Kasumi-1 (cell line): ENCODE measurements at places on chromosomes 3 and 15.

- DNase-seq: no peak
Observed at GRCh38 chr15:63595065-63595464, 2.1 kb upstream of the FBXL22 start.

- no peak for DNase-seq
Observed at GRCh38 chr15:87710406-87710805, 546.1 kb downstream of the NTRK3 start.

DNA sequence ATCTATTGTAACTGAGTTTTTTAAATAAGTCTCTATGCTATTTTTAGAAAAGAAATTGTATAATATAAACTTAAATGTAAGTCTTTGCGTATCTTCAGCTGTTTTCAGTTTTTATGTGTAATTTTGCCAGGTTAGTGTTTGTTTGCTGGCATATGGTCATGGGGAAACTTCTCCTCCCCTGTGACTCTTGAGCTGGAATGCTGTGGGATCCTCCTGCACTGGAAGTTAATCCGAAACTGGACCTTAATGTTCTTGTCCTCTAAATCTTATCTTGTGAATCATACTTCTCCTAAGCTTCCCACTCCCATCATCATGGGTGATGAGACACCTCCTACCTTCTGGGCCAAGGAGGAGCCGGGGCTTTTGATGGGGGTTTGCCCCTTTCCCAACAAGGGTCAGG, 52.4 kb upstream of the CHST2 start:
- no peak for DNase-seq

DNA sequence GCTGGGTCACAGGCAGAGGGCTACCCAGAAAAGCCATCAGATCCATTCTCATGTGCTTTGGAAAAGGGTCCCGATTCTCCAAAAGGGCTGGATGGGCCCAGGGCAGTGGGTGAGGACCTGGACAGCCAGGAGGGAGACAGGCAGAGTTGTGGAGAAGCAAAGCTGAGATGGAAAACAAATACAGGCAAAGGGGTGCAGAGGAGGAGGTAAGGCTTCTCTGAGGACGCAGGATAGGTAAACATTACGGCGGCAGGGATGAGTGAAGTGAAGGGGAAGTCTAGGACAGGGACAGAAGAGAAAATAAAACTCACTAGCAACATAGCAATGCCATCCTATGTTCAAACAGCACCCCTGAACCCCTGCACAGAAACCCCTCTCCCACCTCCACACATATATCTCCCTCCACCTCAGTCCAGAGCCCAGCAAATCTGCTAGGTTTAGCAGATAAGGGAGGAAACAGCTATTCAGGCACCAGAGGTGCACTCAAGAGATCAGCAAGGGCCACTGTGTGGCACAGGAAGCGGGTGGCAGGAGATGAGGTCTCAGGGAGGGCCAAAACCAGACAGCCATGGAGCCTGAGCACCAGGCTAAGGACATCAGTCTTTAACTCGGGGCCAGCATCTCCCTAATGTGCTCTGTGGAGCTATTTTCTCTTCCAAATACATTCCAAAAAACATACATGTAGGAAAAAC, 51.3 kb downstream of the HOMER2 start:
- DNase-seq: no peak

DNA sequence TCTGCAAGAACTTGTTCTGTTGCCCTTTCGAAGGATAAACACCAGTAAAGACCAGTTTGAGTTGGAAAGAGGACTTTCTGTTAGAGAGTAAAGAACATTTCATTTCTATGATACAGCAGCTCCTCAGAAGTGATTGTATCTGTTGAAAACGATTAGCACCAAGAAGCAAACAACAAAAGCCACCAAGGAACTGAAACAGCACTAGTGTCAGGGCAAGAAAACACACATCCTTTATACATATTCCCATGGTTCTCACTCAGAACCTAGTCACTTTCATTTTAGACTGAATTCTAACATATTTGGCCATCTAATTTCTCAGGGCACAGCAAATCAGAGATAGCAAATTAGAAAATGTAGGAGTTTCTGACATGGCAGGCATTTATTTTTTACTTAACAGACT, 116.1 kb downstream of the ATP1B3 start:
- DNase-seq: no peak

DNA sequence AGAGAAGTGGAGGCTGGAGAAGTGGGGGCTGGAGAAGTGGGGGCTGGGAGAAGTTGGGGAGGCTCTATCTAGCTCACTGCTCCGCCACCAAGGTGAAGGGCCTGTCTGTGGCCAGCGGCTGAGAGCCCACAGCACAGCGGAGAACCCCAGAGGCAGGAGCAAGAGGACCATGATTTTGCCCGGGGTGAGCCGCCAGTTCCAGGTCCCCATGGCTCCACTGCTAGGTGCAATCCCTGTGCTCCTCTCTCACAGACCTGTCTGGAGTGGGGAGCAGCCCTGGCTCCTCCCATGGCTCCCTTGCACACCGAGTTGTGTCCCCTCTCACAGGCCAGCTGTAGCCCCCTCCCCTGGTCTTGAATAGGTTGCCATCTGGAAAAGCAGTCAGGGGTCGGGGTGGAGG, 4.7 kb upstream of the NRROS start:
- DNase-seq: no peak

GRCh38 chr3:158347966-158348365, 223.0 kb upstream of the MLF1 start:
- no peak for DNase-seq

GRCh38 chr3:193605876-193606275, 12.9 kb downstream of the OPA1 start:
- DNase-seq: peak; percentile 57

- no peak for DNase-seq
Observed at GRCh38 chr3:38281895-38282686, at the start of gene SLC22A14. Gene SLC22A14, plus strand, starts transcription at chr3:38282294. Its CDS starts 23,733 bp downstream, at chr3:38306027.

DNA sequence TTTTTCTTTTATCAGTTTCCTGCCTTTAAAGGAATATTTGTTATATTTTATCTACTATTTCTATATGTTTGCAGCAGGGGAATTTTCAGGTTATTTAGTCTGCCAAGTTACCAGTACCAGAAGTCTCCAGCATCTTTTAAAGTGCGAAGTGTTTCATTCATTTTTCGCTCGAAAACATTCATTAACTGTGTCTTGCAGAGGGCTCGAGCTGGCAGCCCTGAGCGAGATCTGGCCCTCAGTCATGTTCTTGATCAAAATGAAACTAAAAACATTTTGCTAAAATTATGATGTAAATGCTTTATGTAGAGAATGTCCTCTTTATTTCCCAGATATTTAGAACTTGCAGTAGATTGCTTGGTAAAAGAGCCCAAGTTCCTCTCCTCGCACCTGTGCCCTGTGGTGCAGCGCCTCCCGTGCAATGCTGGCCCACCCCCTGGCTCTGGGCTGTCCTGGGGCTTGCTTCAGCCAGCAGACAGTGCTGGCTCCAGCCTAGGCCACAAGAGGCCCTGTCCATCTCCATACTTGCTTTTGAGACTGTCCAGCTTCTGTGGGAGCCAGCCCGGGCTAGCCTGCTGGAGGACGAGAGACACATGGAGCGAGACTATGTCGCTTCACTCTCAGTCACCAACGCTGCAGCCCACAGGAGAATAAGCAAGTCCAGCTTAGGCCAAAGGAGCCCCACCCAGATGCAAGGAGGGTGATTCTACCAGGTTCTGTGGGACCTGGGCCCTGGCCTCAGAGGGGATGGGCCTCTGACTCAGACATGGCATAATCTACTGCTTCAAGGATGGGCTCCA, 71.9 kb upstream of the PRR23E start:
- no peak for DNase-seq

DNA sequence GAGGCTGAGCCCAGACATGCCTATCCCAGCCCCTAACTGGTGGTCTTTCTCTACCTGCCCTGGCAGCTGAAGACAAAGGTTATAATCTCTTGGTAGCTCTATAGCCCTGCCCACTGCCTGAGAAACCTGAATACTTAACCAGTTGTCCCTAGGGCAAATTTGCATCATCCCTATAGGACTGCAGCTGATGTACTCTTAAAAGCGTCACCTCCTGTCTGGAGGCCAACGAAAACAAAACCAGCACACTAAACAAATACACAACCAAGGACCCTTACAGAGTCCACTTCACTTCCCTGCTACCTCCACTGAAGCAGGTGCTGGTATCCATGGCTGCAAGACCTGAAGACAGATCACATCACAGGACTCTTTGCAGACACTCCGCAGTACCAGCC, 98.0 kb downstream of the KCNAB1 start:
- DNase-seq: no peak

- DNase-seq: no peak
Observed at GRCh38 chr3:42720126-42720525, 17.5 kb upstream of the HHATL start.

GRCh38 chr15:51310064-51310463, 28.3 kb downstream of the CYP19A1 start:
- no peak for DNase-seq

- DNase-seq: no peak
Observed at GRCh38 chr3:170632780-170633179, 46.9 kb upstream of the SLC7A14 start.

GRCh38 chr3:139718415-139718814, 40.6 kb upstream of the NMNAT3 start:
- DNase-seq: no peak

DNA sequence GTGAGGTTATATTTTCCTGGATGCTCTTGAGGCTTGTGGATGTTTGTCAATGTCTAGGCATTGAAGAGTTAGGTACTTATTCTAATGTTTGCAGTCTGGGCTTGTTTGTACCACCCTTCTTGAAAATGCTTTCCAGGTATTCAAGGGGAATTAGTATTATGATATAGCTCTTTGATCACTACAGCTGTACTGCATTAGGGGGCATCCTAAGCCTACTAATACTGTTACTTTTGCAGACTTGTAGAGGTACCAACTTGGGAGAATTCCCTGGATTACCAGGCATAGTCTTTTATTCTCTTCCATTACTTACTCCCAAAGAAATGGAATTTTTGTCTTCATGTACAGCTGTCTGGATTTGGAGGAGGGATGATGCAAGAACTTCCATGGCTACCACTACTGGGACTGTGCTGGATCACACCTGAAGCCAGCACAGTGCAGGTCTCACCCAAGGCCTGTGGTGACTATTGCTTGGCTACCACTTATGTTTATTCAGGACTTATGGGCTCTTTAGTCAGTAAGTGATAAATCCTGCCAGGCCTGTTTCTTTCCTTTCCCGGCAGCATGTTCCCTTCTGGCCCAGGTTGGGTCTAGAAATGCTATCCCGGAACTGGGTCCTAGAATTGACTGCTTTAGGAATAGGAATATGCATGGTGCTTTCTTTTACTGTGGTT, 402.9 kb downstream of the IL20RB start:
- no peak for DNase-seq

DNA sequence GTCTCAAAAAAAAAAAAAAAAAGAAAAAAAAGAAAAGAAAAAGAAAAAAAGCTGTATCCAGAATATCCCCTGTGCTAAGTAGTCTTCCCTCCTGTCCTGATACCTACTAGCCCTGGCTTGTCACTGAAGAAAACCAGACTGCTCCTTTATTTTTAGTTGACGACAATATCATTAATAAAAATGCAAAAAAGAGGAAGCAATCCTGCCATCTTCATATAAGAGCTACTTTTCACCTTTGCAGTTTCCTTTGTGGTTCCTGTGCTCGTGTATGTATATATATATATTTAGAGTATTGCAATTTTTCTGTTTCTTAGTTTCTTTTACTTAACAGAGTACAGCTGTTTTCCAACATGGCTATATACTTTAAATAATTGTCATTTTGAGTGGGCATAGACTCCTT, 13.6 kb downstream of the C3orf20 start:
- DNase-seq: peak; percentile 54

GRCh38 chr3:141243271-141243707, 11.7 kb downstream of the PXYLP1 start:
- DNase-seq: no peak

DNA sequence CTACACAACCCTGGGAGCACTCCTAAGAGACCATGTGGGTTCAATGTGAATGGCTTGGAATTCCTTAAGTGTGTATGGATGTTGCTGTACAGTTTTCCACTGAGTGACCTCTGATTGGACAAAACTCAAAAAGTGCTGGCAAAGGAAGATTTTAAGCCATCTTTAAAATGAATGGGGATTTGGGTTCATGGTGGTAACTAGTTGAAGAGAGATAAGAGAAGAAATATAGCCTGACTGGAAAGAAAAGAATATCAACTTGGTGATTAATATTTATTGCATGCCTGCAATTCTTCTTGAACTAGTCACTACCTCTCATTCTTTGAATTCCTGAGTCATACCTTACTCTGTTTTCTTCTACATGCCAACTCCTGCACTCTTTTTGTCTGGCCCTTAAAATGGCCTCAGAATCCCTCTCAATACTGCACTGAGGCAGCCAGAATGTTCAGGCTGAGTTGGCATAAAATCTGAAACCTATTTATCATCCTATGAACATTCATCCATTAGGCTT, 124.7 kb downstream of the RPL22L1 start:
- no peak for DNase-seq

DNA sequence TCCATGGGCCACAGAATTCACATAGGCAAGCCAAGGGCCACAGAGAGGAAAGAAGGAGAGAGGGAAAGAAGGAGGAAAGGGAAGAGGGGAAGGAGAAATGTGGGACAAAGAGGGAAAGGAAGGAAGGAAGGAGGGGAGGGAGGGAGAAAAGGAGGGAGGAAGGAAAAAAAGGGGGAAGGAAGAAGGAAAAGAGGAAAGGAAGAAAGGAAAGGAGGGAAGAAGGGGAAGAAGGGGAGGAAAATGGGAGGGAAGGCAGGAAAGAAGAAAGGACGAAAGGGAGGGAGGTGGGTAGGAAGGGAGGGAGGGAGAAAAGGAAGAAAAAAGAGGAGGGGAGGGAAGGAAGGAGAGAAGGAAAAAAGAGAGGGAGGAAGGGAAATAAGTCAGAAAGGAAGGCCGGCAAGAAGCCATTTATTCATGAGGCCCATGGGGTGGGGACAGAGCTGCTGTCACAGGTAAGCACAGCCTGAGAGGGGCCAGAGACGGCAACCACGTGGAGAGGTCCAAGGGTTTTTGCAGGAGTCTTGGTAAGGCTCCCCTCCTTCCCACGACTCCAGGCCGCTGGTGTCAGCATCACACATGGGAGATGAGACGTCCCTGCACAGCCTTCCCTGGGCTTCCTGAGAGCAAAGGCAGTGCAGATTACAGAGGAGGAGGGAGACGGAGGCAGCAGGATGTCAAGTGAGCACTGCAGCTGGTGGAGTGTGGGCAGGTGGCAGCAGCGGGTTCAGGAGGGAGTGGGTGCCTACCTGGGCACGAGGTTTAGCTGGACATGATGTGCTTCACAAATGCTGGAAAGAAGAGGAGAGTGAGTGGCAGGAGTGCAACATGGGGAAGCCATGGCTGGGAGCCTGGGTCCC, 5.5 kb downstream of the MYL3 start:
- no peak for DNase-seq

GRCh38 chr3:2334921-2335320, 236.3 kb downstream of the CNTN4 start:
- DNase-seq: no peak
